ENCODE measurements at places on chromosomes 7 and 10.

DNA sequence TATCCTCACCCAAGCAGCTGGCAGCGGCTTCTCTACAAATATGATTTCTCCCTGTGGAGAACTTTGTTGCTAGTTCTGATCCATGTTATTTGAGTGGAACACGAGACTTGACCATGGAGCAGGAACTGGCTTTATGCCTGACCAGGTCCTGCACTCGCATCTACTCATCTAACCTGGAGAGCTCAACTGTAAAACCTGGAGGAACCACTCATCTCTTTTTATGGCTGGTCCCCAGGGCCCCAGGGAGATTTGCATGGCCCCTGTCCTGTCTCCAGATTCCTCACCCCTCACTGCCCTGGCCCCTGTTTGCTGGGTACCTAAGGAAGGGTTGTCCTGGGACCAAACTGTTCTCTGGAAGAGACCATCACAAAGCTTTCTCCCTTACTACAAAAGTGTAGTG is 16.0 kb downstream of the TCAF1 start:
- DNase-seq = no peak

GRCh38 chr7:46343802-46344201 is 422.7 kb upstream of the IGFBP3 start:
- no peak for DNase-seq

DNA sequence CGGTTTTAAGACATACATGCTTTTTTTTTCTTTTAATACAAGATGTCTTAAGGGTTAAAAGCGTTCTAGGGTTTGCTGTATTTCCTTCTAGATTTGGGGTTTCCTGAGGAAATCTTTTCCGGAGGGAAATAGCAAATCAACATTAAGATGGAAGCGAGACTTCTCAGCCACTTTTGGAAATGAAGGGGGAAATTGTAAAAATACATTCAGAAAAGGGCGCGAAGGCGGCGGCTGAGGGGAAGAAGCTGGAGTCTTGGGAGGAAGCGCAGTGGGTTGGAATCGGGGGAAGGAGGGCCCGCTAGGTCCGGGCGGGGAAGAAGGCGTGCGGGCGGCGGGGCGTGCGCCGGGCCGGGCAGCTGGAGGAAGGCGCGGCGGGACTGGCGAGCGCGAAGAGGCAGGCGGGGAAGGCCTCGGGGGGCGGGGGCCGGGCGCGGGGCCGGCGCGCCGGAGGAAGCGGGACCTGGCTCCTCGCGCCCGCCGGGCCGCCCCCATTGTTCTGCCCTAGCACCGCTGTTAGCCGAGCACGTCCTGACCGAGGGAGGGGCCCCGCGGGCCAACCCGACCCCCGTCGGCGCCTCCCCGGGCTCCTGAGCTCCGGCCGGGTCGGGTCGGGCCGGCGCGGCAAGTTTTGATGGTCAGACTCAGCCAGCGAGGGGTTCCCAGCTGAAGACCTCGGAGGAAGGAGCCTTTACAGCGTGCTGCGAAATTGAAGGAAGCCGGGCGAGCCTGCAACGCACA is 1.5 kb upstream of the SKIDA1 start:
- DNase-seq = peak; percentile 60

GRCh38 chr7:92417913-92418312 is 29.4 kb upstream of the GATAD1 start:
- DNase-seq = no peak

- no peak for DNase-seq
These were observed 5.0 kb downstream of the JAKMIP3 start for GRCh38 chr10:132070724-132071123.
